ENCODE measurements at places on chromosomes 6 and 20.

DNA sequence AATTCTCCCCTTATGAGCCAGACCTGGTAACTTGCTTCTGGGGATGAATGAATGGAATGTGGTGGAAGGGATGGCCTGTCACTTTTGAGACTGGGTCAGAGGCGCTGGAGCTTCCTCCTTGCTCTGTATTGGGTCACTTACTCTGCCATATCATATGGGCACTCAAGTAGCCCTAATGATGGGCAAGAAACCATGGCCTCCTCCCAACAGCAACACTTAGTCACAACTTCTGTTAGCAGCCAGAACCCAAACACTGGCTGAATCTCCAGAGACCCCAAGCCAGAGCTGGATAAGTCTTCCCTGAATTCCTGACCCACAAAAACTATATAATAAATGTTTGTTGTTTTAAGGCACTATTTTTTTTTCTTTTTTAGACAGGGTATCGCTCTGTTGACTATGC, 5.5 kb downstream of the E2F1 start:
- ATAC-seq: no peak

- no peak for ATAC-seq
Measured at GRCh38 chr6:125858427-125859320, 67.9 kb downstream of the NCOA7 start.

DNA sequence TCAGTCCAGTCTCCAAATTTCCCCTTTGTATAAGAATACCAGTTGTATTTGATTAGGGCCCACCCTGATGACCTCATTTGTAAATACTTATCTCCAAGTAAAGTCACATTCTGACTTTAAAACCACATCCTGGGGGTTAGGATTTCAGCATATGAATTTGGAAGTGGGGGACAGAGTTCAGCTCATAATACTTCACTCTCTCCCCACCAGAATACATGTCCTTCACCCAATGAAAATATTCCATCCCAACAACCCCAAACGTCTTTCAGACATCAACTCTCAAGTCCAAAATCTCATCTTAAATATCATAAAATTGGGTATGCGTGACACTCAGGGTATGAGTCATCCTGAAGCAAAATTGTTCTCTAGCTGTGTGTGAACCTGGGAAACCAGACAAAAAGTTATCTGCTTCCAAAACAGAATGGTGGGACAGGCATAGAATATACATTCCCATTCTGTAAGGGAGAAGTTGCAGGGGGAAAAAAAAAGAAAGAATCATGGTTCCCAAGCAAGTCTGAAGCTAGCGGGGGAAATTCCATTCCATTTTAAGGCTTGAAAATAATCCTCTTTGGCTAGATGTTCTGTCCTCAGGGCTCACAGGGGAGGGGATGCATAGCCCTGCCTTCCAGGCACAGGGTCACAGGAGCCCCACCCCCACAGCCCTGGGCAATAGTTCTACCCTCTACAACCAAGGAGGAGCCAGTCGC, 113.9 kb downstream of the ADAT2 start:
- ATAC-seq: no peak

DNA sequence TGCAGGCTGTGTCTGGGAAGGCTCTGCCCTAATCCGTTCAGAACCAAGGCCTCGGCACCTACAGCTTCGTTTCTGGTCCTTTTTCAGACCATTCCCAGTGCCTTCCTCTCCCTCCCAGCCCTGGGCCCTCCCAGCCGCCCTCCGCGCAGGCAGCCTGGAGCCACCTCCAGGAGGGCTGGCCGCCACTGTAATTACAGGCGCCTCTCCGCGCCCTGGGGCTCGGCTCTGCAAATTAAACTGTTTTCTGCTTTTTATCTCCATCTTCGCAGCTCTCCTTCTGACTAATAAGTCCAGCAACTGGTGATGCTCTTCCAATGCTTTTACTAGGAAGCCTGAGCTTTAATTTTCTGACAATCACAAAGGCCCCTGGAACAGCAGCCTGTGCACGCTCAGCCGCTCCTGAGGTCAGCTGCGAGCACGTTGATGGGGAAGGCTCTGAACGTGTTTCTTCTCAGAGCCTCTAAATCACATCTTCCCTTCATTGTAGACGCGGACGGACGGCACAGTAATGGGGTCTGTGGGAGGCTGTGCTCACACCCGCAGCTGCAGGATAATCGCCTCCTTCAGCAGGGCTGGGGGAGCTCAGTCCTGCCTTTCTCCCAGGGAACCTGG, 194.6 kb downstream of the DLL1 start:
- ATAC-seq: no peak

DNA sequence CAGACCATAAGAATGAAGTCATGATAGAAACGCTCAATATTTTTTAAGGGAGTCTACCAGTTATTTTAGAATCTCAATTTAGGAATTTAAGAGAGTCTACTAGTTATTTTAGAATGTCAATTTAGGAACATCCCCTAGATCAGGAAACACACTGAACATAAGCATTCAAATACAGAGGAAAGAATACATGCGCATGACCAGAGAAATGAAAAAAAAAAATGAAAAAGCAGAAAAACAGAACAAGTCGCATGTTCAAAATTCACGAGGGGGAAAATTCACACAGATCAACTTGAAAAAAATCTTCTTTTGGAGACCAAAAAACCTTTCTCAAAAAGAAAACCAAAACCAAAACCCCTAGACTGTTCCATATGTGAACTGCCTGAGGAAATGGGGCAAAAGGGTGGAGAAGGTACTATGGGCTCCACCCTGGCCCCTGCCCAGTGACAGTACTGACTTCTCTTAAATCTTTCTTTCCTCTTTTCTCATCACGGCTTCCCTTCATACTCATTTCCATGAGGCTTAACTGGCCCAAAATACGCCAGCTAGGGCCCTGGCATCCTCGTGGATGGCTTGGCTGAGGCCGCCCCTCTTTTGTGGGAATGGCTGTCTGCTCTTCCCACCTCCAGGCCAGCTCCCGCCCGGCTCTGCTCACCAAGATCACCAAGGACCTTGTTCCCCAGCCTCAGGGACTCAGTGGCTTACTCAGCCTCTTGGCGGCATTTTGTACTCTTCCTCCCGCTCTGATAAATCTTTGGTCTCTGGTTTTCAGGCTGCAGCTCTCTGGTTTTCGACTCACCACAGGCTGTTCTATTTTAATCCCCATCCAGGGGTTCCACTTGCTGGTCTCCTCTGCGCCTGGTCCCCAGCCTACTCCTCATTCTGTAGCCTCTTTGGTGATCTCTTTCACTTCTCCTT, 11.2 kb downstream of the ZBTB2 start:
- peak; percentile 64 for ATAC-seq

- no peak for ATAC-seq
Measured at GRCh38 chr6:82568290-82568993, 204.8 kb downstream of the TPBG start.

DNA sequence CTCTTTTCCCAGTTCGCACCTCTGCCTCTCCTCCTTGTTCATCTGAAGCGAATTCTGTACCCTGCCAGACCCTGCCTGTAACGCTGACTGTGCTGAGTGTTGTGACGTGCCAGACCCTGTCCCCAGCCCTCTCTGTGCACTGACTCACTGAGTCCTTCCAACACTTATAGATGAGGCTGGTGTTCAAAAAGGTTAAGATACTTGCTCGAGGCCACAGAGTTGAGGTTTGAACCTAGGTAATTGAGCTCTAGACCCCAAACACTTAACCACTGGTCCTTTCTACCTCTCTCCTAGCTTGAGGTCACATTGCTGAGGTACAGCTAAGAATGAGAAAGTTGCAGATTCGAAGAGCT, 45.7 kb upstream of the NEDD9 start:
- ATAC-seq: peak; percentile 59

GRCh38 chr6:75863001-75863400, 114.0 kb downstream of the MYO6 start:
- ATAC-seq: no peak

- ATAC-seq: no peak
Measured at GRCh38 chr6:142679907-142680700, 264.9 kb downstream of the HIVEP2 start.

GRCh38 chr6:168169624-168170023, 90.6 kb upstream of the FRMD1 start:
- no peak for ATAC-seq

DNA sequence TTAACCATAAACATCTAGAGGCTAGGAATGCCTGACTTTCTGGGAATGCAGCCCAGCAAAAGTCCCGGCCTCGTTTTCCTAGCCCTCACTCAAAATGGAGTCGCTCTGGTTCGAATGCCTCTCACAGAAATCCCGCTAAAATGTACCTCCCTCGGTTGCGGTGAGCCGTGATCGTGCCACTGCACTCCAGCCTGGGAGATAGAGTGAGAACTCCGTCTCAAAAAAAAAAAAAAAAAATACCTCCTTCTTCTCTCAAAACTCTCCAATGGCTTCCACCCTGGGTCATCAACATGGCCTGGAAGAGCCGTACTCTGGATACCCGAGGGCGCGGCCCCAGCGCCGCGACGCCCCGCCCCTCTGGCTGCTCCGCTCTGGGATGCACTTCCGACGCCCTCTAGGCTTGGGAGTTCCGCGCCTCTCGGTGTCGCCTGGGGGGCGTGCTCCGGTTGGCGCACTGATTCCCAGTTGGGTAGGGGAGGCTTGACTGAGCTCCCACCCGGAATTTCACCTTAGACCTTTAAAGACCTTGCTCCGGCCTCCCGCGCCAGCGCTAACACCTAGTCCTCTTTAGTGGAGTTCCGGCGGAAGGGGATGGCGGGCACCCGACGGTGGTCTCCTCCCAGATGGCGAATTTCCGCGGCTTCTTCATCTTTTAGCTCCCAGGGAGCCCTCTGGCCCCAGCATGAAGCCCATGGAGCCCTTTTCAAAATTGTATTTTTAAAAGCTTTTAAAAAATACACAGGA, 12.3 kb downstream of the HMGN4 start:
- ATAC-seq: peak; percentile 65

GRCh38 chr20:62655282-62656196, 13.2 kb downstream of the SLCO4A1 start:
- no peak for ATAC-seq

GRCh38 chr20:62425281-62426058, 1.9 kb downstream of the RBBP8NL start:
- ATAC-seq: no peak

DNA sequence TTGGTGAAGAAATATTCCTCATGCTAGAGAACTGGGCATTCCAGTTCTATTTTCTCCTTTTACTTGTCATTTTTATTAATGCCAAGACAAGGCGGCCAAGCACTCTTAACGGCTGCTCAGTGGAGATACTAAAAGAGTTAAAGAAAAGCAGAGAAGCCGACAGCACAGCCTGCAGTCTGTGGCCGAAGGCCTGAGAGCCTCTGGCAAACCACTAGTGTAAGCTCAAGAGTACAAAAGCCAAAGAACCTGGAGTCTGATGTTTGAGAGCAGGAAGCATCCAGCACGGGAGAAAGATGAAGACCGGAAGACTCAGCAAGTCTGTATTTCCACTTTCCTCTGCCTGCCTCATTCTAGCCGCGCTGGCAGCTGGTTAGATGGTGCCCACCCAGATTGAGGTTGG, 167.1 kb upstream of the FUT9 start:
- no peak for ATAC-seq

DNA sequence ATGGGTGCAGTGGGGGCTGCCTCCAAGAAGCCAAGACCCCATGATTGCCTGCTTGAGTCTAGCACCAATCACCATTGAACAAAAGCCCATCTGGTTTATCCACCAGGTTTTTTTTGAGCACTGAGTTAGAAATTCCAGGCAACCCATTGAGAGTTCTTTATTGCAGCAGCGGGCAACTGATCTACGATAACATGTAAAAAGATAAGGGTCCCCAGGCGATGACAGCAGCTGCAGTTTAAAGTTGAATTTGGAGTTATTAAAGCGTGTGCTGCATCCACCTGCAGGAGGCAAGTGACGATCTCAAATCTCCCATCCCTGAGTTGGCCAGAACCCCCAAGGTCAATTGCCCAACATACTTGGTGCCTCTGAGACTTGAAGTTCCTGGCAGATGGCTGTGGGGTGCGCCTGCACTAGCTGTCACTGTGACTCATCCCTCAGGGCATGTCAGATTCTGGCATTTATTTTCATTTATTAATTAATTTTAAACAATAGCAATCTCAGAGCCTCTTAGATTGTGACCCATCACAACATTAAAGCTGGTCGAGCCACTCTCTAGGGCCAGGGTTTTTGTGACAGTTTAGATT, 290.4 kb upstream of the SULF2 start:
- no peak for ATAC-seq

- ATAC-seq: no peak
Measured at GRCh38 chr20:15710636-15711035, 862.6 kb downstream of the KIF16B start.

DNA sequence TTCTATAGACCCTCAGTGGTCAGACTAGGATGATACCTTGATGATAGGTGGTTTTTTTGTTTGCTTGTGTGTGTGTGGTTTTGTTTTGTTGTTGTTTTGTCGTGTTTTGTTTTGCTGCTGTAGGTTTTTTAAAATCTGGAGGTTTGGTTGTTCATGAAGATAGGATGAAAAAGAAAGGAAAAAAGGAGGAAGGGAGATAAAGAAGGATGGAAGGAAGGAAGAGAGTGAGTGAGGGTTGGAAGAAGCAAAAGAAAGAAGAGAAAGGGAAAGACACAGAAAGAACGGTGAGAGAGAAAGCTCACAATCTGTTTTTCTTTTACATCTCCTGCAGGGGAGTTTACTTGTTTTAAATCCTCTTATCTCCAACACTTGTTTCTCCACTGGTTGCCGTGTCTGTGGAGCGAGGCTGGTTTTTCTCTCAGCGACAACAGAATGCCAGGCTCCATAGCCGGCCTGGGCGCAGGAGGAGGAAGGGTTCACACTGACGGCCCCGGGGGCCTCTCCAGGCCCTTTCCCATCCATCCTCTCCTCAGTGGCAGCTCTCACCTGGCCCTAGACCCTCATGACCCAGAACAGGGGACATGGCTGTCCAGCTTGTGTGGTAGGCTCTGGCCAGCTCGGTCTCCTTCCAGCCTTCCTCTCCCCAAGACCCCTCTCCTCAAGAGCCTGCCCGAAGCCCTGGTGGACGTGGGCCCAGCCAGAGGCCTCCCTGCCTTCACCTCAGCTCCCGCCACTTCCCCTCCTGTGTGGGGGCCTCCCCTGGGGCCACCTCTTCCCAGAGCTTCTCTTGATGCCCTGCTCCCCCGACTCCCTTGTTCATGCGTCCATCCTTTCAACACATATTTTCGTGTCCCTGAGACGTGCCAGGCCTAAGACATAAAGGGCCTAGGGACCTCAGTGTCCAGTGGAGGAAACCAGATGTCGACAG, 168.4 kb downstream of the VEGFA start:
- ATAC-seq: no peak

DNA sequence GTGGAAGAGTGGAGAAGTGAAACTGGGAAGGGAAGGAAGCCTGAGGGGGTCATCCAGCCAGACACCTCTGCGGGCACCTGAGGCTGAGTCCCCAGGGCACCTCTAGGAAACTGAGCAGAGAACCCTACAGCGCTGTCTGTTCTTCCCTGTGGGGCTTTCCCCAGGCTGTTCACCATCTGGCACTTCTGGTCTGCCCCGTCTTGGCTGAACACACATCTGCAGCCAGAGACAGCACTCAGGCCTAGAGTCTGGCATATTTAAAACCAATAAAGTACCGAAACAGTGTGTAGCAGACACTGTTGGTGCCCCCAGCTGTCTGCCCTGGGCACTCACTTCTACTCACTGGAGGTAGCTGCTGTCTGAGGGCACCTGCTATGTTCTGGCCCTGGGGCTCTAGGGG, 9.4 kb upstream of the ARFGEF2 start:
- ATAC-seq: peak; percentile 98

GRCh38 chr6:73169633-73170032, 55.7 kb downstream of the KHDC1L start:
- ATAC-seq: no peak
